CD8-positive, alpha-beta memory T cell (primary cell): ENCODE measurements at places on chromosomes 7 and 10.

- DNase-seq = no peak
Measured at GRCh38 chr7:191105-191980, 1.0 kb upstream of the FAM20C start.

DNA sequence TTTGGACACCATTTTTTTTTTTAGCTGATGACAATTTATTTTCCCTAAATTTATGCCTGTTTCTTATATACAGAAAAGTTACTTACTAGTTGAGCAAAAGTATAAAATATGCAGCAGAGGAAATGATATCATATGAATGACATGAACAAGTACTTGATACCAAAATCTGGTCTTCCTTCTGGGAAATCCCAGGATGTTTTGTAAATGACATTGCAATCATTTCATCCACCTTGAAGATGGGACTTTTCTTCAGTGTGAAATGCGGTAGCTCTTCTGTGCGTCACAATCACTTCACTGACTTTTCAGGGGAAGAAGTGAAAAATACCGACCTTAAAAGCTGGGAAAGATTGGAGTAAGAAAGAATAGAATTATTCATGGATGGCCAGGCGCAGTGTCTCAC lies 23.8 kb downstream of the C1QL3 start:
- no peak for DNase-seq

DNA sequence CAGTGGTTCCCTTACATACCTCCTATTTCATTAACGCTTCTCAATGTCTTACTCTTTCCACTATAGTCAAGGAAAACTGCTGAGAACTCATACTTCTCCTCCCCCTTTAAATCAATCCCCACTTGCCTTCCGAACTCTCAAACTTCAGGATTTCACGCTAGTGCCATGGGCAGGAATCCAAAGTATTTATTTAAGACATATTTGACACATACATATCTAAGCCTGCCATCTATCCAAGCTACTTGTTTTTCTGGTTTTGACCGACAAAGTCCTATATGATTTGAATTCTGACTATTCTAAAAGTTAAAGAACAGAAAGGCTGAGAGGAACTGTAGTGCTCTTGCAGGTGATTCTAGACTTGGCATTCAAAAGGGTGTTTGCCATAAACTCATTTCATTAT lies 51.8 kb downstream of the CCDC6 start:
- no peak for DNase-seq

DNA sequence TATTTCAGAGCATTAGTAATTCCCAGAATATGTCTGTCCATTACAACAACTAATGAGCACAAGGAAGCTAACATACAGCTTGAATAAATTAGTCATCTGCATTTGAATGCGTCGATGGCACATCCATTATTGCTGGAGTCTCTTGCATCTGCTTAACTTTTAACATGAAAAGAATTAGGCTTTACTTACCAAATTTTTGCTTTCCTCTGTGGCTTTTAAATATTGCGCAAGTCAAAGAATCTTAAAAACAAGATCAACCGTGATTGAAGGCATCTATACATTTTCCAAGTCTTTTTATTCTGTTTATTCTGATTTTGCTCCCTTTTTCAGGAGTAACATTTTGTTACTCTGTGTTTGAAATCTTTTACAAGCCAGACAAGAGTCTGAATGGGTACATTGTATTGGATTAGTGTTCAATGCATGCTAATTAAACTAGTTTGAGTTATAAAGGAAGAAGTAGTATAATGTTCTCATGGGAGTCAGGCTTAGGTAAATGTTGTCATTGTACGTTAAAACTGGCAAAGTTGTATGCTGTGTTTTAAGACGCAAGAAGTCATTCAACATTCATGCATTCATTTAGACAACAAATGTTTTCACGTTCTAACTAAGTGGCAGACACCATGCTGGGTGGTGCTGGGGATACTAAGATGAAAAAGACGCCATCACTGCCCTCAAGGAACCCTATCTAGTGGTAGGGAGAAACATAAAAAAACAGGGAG lies 4.0 kb upstream of the CACNB2 start:
- no peak for DNase-seq
